ENCODE measurements at places on chromosomes 3 and 15.

GRCh38 chr3:181913254-181913653 lies 201.5 kb downstream of the SOX2 start:
- DNase-seq: no peak

- DNase-seq: no peak
Measured at GRCh38 chr3:42031808-42032480, 59.2 kb upstream of the TRAK1 start.

GRCh38 chr15:40444736-40445135 lies 4.0 kb downstream of the BAHD1 start:
- DNase-seq: no peak

GRCh38 chr3:69472093-69472492 lies 86.2 kb upstream of the FRMD4B start:
- no peak for DNase-seq

GRCh38 chr3:125087768-125088391 lies 32.1 kb upstream of the HEG1 start:
- no peak for DNase-seq
